ENCODE measurements at places on chromosomes 13 and 19.

- DNase-seq, result no peak
Observed at GRCh38 chr19:46368116-46368515, 21.2 kb downstream of the PPP5C start.

DNA sequence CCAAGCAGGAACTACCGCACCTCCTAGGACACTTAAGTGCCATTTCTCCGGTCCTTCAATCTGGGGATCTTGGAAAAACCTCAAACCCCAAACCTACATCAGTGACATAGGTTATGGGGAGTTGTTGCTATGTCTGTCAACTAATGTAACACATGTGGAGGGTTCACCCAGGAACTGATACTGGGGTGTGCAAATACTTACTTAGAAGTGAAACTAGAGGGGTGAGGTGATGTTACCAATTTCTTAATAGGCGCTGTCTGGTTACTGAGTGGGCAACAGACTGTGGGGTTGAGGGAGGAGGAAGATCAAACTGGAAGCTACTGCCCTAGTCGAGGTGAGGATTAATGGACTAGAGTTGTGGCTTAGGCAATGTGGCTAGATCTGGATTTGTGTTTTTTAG, 1.9 kb downstream of the ZNF586 start:
- DNase-seq, result no peak

DNA sequence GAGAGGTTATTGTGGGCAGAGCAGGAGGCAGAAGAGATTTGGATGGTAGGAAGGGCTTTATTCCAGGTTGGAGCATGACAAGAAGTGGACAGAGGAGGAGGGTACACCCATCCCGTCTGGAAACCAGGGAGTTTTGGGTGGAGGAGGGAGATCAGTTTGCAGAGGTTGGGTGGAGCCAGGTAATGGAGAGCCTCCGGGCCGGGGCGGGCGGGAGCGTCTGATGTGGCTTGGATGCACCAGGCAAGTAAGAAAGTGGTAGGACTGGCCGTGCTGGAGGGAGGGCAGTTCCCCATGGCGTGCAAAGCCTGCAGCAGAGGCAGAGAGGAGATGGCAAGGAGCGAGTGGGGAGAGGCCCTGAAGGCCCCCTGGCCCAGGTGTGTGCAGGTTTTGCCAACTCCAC, 10.9 kb downstream of the IGFLR1 start:
- DNase-seq, result no peak

GRCh38 chr19:28405346-28405742, 807.6 kb downstream of the UQCRFS1 start:
- DNase-seq, result no peak

DNA sequence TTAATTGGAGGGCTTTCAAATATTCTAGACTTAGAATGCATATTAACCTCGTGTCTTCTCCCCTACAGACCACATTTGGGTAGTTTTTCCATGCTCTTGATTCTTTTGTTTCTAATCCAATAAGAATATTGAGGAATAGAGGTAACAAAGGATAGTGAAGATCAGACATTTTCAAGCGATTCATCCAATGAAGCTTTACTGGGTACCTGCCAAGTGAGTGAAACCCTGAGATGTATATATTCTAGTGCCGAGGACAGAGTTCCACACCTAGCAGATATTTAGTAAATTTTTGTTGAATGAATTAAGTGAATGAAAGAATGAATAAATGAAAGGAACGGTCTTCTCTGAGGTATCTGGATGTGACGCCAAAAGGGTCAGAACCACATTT, 442 bp upstream of the RFC3 start:
- DNase-seq, result no peak

DNA sequence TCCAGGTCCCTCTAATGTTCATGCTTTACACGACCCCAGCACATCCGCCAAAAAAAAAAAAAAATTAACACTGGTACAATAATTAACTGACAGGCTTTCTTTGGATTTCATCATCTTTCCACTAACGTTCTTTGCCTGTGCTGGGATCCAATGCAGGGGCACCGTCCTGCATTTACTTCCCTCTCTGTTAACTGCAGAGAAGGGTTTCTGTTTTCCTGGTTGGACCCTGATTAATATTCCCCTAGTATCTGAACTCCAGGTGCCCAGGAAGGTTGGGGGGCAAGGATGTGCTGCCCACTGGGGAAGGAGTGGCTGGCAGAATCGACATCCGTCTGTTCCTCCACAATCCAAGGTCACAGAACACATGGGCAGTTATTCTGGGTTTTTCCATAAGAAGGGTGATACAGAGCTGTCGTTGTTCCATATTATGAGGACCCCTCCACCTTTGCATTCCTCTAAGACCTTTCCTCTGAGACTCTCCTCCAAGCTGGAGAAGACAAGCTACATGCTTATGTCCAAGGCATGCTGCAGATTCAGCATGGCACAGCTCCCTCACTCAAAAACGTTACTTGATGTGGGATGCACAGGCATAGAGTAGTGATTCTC, 4.5 kb upstream of the LAIR1 start:
- no peak for DNase-seq

- no peak for DNase-seq
Observed at GRCh38 chr13:65943708-65944107, 1286.4 kb downstream of the PCDH9 start.

- no peak for DNase-seq
Observed at GRCh38 chr13:19634256-19634740, 839 bp downstream of the MPHOSPH8 start.

DNA sequence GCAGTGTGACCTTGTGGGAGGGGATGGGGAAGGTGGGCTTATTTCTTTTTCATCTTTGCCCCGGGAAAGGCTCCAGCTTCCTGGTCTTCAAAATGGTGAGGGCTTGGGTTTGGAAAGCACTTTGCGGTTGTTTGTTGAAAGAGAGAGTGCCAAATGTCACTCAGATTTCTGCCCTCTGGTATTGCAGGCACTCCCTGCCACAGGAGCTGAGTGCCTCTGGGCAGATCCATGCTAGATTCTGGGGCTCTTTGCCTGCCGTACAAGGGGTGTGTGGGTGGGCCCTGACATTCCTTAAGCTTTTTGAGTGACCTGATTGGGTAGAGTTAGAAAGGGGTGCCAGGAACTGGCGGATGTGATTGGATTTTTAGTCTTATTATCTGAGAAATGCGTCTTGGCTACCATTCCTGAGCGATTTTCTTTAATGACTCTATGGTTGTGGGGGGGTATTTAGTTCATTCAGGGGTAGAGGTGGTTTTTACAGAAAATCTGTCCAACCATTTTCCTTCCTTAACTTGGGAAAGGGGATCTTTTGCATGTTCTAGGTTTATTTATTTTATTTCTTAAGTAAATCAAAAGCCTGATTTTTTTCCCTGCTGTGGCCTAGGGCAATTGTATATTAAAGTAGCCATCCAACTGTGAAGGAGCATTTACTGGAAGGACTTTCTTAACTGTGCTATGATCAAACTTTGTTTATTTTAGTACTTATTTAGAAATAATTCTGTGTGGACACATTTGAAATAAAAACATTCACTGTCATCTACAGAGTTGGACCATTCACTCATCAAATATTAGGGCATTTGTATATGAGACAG, 3.2 kb downstream of the ARHGAP35 start:
- DNase-seq, result no peak

GRCh38 chr13:108214441-108215271, 680 bp downstream of the LIG4 start:
- DNase-seq, result no peak

- no peak for DNase-seq
Observed at GRCh38 chr13:40790154-40790616, 774 bp downstream of the SLC25A15 start.

GRCh38 chr19:54383330-54383729, 18.6 kb upstream of the LAIR1 start:
- DNase-seq, result no peak

DNA sequence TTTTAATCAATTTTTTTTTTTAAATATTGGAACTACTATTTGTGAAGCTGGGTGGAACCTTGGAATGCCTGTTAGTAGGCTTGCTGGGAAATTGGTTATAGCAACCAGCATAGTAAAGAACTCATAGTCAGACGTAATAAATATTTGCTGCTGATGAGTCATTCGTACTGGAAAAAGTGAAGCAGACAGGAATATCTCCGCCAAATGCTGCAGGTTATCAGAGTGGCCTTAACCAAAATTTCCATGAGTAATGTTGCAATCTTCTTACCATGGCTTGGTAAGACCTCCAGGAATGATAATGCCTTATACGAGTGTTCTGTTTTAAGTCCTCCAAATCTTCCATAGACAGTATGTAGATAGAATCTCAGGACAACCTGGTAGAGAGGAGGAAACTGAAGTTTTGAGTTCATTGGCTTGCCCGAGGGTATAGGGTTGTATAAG, 34.2 kb downstream of the MBNL2 start:
- DNase-seq, result no peak

GRCh38 chr13:71864986-71865873, 1.8 kb downstream of the DACH1 start:
- DNase-seq, result no peak

DNA sequence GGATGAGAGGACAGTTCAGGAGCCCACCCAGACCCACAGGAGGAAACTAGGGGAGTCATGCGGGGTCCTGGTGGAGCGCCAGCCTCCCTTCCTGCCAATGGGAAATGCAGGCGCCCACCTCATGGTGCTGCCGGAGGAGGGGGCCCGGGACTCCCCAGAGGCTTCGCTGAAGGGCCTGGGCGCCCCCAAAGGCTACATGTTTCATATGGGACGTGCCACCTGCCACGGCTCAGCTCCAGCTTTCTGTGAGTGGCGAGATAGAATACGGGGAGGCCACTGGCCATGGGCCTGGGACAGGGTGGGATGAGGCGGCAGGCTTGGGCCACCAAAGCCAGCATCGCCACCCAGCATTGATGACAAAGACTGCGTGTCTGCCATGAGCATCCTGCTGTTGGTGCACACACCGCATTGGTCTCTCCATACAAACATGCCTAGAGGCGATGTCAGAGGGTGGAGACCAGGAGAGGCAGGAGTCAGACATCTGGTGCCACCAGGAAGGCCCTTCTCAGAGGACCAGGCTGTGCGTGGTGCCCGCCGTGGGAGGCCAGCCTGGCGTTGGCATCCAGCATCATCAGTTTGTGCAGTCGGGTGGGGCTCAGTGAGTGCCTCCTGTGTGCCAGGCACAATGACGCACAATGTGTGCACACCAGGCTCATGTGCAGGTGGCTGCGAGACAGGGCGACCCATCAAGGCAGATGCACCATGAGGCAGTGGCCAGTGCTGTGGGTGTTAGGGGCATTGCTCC, 1.2 kb upstream of the F10 start:
- no peak for DNase-seq

DNA sequence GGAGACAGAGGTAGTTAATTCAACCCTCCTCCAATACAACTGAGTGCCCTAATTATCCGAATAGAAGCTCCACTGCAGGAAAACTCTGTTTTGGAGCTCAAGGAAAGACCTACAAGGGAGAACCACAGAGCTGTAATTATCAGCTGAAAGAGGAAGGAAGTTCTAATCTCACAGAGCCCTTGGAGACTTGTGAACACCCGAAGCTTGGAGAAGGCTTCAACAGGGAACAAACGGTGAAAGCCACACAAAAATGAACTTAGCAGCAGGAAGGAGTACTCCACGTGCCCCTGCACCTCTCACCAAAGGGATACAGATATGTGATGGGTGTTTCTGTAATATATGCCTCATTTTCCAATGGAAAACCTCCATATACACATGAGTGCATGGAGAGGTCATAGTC, 61.1 kb downstream of the IRS2 start:
- DNase-seq, result no peak

DNA sequence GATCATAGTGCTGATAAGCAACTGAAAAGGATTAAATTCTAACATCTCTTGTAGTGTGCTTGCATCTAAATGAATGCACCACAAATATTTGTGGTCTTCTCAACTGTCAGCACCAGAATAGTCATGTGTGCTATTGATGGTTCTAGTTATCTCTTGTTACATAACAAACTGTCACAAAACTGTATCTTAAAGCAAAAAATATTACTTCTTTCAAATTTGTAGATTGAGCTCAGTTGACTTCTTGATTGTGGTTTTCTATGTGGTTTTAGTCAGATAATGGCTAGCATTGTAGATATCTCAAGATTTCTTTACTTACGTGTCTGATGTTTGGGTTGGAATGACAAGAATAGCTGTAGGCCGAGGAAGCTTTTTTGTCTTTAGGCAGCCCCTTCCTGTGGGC, 431.3 kb downstream of the SLITRK6 start:
- no peak for DNase-seq

GRCh38 chr19:49852631-49853126, 1.7 kb downstream of the PTOV1 start:
- DNase-seq, result no peak

DNA sequence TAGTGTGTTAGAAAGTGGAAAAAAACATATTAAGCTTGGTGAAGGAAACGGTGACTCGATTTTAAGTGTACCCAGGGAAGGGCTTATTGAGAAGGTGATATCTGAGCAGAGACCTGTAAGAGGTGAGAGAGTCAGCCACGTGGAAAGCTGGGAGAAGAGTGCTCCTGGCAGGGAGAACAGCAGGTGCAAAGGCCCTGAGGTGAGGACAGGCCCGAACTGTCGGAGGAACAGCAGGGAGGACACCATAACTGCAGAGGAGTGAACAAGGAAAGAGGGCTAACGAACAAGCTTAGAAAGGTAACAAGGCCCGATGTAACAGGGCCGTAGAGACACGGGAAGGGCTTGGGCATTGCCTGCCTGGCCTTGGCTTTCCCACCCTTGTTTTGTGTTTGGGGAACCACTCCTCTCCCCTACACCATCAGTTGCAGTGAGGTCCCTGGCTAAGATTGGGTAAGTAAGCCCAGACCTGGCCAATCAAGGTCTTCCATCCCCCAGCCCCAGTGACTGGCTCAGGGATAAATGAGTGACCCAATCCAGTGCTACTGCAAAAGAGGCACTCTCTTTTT, 7.3 kb downstream of the ATP4A start:
- no peak for DNase-seq

DNA sequence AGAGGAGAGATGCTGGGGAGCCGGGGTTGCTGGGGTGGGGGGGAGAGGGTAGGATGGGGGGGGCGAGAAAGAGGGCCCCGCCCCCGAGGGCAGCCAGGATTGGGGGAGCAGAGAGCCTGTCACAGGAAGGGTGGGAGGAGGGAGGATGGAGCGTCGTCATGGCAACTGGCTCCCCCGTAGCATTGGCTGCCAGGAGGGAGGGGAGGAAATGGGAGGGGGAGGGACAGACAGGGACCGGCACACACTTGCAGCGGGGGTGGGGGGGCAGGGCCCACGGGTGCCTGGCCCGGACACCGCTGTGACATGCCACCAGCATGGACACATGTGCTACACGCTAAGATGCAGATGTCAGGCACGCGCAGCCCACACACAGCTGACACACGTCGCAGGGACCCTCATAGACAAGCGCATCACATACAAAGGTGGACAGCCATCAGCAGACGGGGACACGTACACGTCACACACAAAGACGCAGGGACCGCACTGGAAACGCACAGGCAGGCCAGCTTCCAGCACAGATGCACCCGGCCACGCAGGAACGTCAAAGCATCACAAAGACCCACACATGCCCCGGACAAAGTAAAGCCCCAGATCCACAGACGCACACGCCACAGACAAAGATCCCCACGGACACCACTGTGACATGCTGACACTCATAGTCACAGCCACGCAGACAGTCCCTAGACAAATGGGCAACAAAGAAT, at the start of gene LMTK3:
Gene LMTK3, minus strand, starts transcription at position 36 of the 704 bp plus-strand sequence. CDS start 259 bp downstream, outside the sequence.
- DNase-seq, result peak; percentile 24

- DNase-seq, result no peak
Observed at GRCh38 chr19:50418176-50419021, at the start of gene SPIB. TSS of gene SPIB (plus strand) at chr19:50418938. CDS start at chr19:50418963, 25 bp downstream.

- DNase-seq, result no peak
Observed at GRCh38 chr19:33447336-33448158, 74.0 kb downstream of the CEBPG start.

Data from NCI-H2081 treated with DMSO at 0.1 percent for 48 hours (cell line).